Activated CD8-positive, alpha-beta memory T cell treated with anti-CD3 and anti-CD28 coated beads, Interleukin-2, amount 50 U/mL, for 4 hours (primary cell): ENCODE measurements at places on chromosomes 11 and 22.

GRCh38 chr11:120001178-120002090 lies 136.5 kb downstream of the TRIM29 start:
- no peak for DNase-seq

- DNase-seq: no peak
Measured at GRCh38 chr11:103970701-103971249, 65.7 kb upstream of the DDI1 start.

DNA sequence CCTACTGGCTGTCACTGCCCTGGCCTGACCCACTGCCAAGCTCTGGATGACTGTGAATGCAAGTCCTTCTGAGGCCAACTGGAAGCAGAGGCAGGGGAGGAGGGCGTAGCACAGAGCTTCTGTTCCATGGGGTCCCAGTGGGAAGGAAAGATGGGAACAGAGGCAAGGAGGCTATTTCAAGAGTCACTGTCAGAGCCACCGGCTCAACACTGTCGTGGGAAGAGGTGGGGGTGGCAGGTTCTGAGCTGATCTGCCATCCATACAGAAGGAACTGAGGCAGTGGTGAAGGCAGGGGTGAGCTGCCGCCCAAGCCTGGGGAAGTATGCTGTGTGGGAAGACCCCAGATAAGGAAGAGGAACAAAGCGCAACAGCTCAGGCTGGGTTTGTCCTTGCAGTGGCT lies 54.7 kb downstream of the SGSM3 start:
- DNase-seq: no peak

DNA sequence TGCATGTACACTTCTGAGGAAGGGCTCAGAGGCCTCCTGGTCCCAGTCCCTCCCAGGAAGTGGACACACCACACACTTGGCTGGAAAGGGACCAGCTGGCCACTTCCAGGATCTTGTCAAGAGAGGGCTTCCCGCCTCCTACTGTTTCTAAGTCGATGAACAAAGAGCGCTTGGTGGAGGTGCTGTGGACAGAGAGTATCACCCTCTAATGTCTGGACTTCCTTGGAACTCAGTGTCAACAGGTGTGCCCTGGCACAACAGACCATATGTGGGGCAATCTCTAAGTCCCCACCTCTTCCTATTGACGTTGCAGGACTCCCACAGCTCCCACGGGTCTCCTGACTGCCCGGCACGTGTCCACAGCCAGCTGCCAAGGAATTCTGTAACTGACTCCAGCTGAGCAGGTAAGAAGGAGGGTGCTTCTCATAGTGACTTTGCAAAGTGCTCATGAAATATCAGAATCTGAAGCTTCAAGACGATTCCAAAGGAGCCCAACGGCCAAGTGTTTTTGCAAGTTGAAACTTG lies 16.1 kb downstream of the POU2AF1 start:
- no peak for DNase-seq
